ENCODE measurements at places on chromosomes 16 and 17.

DNA sequence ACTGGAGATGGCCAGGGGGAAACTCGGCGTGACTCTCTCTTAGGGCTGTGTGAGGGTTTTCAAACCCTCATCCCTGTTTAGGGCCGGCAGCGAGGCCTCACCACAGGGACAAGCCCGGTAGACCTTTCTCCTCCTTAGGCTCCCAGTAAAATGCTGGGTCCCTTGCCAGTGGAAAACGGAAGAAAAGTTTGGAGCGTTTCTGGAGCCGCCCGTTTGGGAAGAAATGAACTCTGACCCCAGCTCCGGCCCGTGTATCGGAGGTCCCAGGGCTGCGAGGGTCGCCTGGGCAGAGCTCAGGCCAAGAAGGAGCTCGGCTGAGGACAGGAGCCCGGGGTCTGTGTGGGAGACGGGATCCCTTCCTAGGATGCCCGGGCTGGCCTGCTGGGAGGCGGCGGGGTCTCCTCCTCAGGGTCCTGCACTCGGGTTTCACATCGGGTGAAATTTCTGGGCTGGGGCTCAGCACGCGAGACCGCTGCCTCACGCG, 23.2 kb downstream of the ZNF213 start:
- no peak for DNase-seq

- DNase-seq: no peak
These were observed 287.4 kb downstream of the SLC39A11 start for GRCh38 chr17:72804949-72805707.

DNA sequence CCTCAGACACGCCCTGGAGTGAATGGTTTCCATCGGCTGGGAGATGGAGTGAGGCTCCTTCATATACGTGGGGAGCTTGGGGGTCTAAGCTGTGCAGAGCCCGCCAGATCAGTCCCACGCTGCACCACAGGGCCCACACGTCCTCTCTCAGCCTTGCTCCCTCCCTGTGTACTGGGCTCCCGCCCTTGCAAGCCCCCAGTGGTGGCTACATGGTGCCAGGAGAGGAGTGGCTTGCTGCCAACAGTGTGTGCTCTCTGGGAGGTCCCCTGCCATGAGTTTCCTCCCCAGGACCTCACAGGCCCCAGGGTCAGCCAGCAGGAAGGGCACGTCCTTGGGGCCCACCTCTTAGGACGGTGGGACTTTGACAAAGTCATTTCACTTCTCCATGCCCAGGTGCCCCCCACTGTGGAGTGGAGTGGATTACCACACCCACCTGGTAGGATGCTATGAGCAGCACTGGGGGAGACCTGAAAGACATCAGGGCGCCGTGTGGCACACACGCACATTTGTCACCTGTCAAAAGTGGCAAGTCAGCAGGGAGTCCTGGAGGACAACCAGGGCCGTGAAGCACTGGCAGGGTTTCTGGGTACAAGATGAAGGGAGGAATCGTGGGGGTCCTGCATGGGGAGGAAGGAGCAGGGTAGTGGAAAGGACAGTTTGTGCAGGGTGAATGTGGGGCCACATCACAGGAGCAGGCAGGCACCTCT, 13.7 kb downstream of the SLC5A10 start:
- DNase-seq: no peak

DNA sequence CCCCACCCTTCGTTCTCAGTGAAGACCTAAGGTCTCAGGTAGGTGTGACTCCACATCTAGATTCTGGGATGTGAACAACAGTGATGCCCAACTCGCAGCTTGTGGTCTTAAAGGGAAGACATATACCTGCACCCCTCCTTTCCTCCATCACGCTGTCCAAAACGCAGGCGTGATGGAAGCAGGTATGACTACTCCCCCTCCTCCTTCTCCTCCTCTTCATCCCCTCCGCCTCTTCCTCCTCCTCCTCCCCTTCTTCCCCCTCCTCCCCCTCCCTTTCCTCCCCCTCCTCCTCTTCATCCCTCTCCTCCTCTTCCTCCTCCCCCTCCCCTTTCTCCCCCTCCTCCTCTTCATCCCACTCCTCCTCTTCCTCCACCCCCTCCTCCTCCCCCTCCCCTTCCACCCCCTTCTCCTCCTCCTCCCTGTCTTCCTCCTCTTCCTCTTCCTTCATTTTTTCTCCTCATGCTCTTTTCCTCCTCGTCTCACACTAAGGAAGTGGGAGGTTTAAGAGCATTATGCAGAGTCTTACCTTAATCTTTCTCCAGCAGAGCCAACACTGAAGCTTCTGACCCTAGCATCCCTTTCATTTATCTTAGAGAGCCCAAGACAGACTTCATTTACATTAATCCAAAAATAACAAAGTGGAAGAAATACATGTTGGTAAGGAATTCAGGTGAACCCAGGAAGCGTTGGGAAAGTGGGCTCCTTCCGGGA, 352.5 kb downstream of the FOXL1 start:
- DNase-seq: no peak

GRCh38 chr16:65702707-65703402, 581.0 kb upstream of the CDH11 start:
- DNase-seq: no peak
